Effector CD4-positive, alpha-beta T cell (primary cell): ENCODE measurements at places on chromosomes 5 and 9.

DNA sequence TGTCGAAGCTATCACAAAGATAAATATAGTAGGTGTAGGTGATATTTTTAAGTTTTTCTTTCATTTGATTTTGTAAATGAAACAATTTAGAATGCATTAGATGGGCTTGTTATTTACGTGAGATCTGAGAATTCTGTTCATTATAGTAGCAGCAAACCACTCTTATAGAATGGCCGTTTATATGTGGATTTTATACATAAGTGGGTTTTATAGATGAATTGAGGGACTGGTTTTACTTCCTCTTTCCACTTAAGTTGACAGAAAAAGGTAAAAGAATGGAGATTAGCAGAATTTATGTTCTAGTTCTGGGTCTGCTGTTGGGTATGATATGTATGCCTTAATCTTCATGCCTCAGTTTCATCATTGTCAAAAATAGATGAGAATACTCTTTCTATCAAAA is 5.6 kb downstream of the RMI1 start:
- DNase-seq: no peak

GRCh38 chr5:53322257-53322656 is 158.2 kb upstream of the FST start:
- DNase-seq: no peak

DNA sequence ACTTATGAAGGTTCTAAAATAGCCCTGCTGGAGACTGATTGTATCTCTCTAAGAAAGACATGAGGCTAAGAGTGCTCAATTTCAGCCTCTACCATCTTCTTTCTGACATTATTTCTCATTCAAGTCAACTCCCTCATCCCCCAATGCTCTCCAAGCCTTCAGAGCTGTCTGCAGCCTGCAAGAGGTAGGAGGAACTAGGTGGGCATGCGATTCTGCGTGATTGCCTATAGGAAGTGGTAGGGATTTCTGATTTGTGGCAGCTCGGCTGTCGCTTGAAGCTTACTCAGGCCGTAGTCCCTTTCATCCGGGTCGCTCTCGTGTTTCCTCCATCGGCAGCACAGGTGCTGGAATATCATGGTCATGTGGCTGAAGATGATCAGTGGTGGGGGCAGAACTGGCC is 138.1 kb upstream of the KLF9 start:
- no peak for DNase-seq

- no peak for DNase-seq
These were observed 67.7 kb downstream of the C5orf15 start for GRCh38 chr5:133900534-133901270.

- no peak for DNase-seq
These were observed 23.0 kb downstream of the DNAJA1 start for GRCh38 chr9:33048054-33048465.

- no peak for DNase-seq
These were observed 196.4 kb downstream of the RFX3 start for GRCh38 chr9:3329361-3329760.

GRCh38 chr9:8025551-8025950 is 226.0 kb upstream of the DMAC1 start:
- no peak for DNase-seq

DNA sequence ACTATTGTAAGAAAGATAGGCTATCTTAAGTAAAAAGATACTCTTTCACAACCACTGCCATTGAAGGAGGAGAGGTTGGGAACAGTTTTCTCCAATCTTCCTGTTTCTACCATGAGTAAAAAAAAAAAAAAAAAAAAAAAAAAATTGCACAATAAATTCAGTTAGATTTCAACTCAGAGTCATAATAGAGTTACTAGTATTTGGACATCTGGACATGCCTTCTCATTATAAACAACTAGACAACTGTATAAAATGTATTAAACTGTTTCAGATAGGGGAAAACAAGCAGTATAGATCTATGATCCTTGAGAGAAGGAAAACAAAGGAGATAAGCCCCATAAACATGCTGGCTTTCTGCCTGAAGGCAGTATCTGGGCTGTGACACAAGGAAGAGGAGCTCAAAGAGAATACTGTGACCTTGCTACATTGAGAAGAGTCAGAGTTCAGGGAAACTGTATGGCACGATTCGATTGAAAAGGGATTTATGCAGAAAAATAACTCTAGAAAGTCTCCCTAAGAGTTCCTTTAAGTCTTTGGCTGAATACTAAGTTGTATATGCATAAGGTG is 249.2 kb upstream of the POU5F2 start:
- DNase-seq: no peak

DNA sequence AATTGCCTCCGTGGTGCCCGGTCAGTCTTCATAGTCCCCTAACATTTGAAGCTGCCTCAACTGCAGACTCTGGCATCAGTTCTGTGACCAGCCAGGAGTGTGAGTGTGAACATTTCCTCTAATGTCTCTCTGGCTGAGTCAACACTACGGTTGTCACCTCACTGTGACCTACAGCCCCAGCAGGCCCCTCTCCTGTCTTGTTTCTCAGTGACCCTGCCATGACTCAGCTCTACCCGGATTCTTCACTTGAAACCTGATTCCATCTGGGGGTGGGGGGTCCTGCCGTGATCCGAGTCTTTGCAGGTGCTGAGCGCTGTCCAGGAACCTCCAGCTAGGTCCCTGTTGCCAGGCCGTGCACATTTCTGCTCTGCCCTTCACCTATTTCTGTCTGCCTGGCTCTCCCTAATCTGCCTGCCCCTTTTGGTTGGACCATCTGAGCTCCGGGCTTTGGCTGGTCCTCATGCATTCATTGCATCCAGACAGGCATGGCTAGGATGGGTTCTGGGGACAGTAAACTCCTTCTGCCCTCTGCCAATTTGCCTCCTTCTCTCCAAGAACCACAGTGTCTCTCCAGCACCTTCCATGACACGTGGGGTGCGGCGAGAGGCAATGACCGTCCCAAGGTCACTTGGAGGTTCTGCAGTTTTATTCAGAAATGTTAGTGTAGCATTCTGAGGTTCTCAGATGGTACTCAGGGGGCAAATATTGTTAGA is 24.2 kb downstream of the STC2 start:
- no peak for DNase-seq

GRCh38 chr5:80238778-80239679 is 16.8 kb downstream of the SERINC5 start:
- DNase-seq: no peak

GRCh38 chr5:138815529-138815928 is 59.6 kb downstream of the LRRTM2 start:
- no peak for DNase-seq

DNA sequence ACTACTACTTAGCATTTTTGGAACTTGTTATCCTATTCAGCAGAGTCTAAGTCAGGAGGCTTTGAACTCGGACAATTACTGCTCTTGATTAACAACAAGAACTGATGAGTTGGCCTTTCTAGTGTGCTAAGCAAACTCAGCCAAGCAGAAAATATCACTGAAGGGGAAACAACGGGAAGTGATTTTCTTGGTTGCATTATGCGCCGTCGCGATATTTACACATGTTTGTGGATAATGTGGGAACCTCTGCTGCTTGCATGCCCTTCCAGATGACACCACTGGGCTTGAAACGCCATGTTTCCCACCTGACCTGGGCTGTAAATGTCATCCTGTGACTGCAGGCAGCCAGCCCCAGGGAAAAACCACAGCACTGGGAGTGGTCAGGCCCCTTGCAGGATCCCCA is 205.5 kb downstream of the PAX5 start:
- DNase-seq: no peak

- no peak for DNase-seq
These were observed 13.4 kb downstream of the PWWP2A start for GRCh38 chr5:160105686-160106360.

- DNase-seq: no peak
These were observed 13.1 kb upstream of the DCAF12 start for GRCh38 chr9:34139477-34140146.

DNA sequence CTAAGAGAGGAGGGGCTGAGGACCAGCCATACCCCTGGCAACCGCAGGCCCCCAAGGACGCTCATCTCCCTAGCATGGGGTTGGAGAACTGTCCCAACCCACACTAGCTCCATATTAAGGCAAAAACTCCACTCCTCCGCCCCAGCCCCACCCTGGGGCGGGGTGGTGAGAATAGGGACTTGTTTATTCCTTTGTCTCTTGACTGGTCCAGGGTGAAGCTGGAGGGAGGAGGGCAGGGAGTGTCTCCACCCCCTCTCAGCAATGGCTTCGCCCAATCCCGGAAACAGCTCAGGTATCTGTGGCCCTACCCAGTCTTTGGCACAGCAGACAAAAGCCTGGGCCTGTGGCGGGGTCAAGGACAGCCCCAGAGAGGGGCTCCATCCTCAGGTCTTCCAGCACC is 16.9 kb downstream of the PRRX2 start:
- DNase-seq: no peak

- no peak for DNase-seq
These were observed 38.1 kb upstream of the SSBP2 start for GRCh38 chr5:81789033-81789432.

- DNase-seq: no peak
These were observed 33.5 kb upstream of the LRRC14B start for GRCh38 chr5:157801-158200.

DNA sequence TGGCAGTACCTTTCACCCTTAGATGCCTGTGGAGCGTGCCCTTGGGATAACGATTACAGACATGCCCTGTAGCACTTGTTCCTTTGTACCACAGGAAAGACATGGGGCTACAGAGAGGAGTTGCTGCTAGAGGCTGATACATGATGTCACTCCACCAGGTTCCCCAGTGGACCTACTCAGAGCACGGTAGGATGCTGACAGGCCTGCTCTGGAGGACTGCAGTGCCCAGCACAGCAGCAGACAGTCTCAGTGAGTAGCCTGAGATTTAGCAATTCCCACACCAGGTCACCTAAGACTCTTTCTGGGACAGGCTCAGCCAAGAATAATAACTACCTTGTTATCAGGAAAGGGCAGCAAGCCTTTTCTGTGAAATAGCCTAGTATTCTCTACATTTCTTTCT is 28.8 kb downstream of the PDE4D start:
- DNase-seq: no peak

DNA sequence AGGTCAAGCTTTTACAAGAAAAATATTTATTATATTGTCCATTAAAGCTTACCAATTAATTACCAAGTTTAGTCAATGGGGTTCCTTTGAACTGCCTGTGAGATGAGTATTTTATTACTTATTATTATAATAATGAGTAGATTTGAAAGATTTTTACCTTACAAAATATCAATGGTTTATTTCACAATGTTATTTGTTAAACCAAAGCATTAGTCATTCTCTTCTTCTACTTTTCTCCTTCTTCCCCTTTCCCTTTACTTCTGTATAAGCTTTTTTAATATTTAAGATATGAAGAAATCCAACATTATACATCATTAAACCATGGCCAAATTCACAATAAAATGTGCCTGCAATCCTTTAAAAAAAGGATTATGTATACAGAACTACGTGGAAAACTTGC is 369.5 kb downstream of the ARL15 start:
- no peak for DNase-seq

DNA sequence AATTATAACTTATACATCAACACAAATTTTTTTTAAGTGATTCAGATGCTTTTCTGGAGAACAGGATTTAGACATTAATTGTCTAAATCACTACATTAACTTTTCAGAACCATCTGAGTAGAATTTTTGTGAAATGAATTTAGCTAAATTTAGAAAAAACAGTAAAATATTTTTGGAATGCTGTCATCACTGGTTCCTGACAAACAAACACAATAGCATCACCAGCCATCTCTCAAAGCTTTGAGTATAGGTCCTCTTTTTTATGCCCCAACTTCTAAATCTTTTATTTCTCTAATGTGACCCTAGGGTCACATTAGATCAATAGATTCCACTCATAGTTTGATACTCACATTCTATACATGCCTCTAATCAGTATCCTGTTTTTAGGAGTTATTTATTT is 104.6 kb downstream of the PRR16 start:
- DNase-seq: no peak

- DNase-seq: no peak
These were observed 11.1 kb downstream of the FPGS start for GRCh38 chr9:127813686-127814226.

DNA sequence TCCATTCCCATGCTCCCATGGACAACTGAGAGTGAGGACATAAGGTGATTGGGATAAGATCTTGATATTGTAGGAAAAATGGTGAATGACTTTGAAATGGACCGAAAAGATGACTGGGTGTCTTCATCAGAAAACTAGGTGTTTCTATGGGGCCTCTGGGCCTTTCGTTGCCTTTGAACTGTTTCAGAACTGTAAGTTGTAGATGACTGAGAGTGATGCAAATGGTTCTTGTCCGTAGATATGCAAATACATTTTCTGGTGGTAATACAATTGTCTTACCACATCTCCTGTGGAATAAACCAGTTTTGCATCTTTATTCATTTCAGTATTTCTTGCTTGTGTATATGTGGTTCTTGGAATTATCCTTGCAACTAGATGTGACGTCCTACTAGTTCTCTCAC is 16.0 kb upstream of the TEX48 start:
- DNase-seq: no peak

DNA sequence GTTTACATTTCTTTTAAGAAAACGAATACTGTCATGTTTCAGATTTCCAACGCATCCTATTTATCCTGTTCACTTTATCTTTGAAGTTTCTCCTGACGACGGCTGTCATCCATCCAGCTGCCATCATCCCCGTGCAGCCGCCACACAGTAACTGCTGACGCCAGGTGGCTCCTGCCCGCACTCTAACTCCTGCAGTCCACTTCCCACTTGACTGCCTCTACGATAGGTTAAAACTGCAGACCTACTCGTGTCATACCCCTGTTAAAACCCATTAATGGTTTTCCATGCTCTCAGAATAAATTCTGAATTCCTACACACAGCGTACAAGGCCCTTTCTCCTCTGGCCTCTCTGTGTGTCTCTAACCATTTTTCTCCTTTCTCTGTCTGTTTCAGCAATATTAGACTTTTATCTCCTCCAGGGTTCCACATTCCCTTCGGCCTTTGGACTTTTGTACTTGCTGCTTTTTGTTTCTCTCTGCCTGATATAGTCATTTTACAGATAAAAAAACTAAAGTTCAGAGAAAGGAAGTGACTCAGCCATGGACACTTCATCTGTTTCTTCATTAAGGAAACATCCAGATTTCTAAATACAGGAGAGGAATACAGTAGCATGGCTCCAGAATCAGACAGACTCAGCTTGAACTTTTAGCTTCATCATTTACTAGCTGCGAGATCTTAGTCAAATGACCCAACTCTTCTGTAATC is 84.9 kb downstream of the ADAMTS12 start:
- DNase-seq: no peak

GRCh38 chr5:38099205-38100168 is 158.9 kb upstream of the EGFLAM start:
- no peak for DNase-seq

DNA sequence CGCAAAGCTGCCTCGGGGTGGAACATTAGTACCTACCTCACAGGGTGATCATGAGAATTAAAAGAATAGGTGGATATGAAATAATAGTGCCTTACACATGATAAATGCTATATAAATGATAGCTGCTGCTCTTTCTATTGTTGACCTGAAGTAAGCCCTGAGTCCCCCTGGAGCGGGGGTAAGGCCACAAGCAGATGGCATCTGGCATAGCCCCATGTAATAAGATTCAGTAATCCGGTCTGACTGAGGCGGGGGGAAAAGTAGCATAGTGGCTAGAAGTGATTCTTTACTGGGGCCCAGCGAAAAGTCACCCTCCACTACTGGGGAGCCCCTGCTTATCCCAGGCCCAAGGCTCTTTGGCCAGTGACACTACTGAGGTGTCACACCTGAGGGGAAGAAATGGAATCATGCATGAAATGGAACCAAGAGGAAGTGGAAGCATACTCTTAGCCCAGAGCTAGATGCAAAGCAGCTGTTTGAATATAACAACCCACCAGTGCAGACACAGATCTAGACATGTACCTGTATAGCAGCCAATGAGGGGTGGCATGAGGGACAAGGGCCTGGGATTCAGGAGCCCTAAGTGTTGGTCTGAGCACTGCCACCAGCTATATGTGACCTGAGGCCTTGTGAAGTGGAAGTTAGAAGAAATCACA is 16.1 kb upstream of the FGFR4 start:
- DNase-seq: no peak

- DNase-seq: peak; percentile 54
These were observed 21.8 kb upstream of the TTC1 start for GRCh38 chr5:159987031-159987674.
